GM06990 (cell line): ENCODE measurements at places on chromosomes 2 and 18.

GRCh38 chr18:49527631-49528327, 34.1 kb upstream of the LIPG start:
- no peak for DNase-seq

DNA sequence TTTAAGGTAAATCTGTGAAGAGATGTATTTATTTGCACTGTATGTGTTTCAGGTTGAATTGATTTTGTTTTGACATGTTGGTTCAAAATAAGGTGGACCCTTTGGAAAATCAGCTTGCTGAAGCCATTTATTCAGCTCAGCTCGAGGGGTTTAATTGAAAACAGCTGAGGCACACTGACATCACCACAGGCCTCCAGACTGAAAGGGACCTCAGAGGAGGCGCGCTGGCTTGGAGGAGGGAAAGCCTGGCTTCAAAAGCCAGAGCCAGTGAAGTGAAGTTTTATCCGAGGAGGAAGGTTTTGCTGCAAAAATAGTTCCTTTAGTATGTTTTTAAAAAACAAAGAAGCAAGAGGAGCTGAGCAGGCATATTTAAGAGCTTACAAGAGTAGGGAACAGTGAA, 26.9 kb upstream of the DNMT3A start:
- no peak for DNase-seq

- DNase-seq, result no peak
These were observed 21.4 kb downstream of the MGAT4A start for GRCh38 chr2:98709535-98709934.

- no peak for DNase-seq
These were observed 19.6 kb upstream of the FTCDNL1 start for GRCh38 chr2:199870581-199870980.

GRCh38 chr2:14524803-14525080, 107.8 kb upstream of the LRATD1 start:
- no peak for DNase-seq

DNA sequence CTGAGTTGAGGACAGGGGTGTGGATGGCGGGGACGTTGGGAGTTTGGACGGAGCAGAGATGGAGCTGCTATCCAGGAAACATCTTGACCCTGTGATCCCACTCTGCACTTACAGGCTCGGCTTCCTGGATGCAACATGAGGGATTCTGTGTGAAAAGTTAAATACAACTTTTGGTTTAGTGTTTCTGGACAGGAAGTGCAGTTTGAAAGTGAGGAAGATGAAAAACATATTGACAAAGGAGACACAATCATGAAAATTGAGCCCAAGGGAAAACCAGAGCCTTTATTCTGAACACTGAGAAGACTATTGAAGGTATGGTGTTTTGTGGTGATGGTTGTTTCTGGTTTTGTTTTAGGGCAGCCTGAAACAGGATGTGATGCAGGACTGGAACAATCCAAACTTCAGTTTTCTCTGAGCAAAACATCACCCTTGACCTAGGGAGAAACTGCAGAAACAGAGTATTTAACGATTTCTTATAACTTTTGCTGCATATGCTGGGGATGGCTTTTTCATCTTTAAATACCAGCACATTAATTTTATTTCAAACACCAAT, 76.5 kb upstream of the RFX8 start:
- no peak for DNase-seq

DNA sequence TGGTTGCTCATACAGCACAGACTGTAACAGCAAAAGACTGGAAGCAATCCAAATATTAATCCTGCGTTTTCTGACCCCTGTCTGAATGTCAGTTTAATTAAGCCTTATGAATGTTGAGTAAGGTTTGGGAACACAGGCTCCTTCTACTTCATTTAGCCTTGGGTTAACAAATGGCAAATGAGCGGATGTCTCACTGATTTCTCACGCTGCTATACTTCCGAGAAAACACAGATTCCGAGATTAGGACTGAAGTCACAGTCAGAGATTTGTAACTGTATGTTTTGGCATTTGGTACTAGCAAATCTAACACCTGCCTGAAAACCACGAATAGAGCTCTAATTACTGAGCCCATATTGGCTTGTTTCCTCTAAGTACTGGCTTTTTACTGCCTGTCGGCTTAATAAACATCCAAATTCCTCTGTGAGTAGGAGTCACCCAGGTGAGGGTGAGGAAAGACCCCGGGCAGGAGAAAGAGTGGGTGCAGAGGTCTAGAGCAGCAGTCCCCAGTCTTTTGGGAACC, 10.6 kb downstream of the MC5R start:
- no peak for DNase-seq

GRCh38 chr2:210428393-210429179, 48.0 kb downstream of the LANCL1 start:
- DNase-seq, result no peak

DNA sequence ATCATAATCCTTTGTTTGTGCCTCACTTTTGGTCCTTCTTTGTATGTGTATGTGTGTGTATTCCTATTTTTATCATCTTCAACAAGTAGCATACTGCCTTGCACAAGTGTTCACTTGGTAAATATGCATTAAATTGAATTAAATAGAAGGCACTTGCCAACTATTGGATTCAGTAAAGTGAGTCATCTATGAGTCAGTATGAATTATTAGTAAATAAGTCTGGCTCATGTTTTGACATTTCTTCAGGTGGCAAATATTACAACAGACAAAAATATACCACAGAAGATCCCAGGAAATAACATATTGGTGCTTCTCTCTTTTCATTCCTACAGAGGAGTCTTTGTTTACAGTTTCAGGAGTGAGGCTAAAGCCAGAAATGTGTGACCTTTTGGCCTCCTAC, 84.1 kb downstream of the CDK15 start:
- no peak for DNase-seq

DNA sequence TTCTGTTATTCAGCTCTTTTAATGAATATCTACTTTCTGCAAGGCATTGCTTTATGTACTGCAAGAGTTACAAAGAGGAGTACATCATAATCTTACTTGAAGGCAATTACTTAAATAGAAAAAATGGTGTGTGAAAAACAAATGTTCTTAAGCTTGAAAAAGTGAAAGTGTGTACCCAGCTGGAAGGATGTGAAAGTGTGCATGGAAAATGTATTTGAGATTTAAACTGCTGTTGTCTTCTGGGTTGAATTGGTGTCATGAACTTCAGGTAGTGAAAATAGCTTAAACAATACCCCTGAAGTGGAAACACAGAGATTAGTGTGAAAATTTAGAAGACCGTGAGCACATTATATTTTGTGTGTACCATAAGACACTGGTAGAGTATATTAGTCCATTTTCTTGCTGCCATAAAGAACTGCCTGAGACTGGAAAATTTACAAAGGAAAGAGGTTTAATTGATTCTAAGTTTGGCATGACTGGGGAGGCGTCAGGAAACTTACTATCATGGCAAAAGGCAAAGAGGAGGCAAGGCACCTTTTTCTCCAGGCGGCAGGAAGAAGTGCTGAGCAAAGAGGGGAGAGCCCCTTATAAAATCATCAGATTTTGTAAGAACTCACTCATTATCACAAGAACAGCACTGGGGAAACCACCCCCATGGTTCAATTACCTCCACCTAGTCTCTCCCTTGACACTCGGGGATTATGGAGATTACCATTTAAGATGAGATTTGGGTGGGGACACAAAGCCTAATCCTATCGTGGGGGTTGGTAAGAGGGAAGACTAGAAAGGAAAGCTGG, 38.8 kb downstream of the SCN2A start:
- no peak for DNase-seq
